Eye (tissue), 1 donor: ENCODE measurements at places on chromosomes 7 and 10.

GRCh38 chr10:133457100-133457841 lies 3.5 kb downstream of the SCART1 start:
- no peak for DNase-seq

- no peak for DNase-seq
Observed at GRCh38 chr7:151038951-151039849, 9.1 kb upstream of the ASIC3 start.

DNA sequence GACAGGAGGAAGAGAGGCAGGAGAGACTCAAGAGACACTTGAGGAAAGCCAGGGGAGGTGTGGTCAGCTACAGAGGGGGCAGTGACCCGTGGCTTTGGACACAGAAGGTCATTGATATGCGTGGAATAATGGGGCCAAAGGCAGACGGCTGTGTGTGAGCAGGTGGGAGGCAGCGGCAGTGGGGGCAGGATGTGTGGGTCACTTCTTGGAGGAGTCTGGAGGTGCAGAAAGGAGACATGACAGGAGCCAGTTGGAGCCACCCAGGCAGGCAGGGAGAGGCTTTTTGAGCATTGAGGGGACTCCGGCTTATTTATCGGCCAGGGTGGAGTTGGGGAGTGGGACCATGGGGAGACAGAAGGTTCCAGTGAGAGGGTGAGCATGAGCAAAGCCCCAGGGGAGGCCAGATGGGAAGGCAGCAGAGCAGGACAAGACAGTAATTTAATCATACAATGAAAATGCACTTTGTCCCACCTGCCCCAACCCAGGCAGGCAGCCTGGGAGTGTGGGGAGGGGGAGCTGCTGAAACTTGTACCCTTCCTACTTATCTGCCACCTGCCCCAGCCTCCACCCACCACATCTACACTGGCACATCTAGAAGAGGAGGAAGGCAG lies 5.0 kb downstream of the LDB3 start:
- DNase-seq = peak; percentile 62

- DNase-seq = peak; percentile 29
Observed at GRCh38 chr10:114266521-114266920, 27.5 kb downstream of the VWA2 start.

DNA sequence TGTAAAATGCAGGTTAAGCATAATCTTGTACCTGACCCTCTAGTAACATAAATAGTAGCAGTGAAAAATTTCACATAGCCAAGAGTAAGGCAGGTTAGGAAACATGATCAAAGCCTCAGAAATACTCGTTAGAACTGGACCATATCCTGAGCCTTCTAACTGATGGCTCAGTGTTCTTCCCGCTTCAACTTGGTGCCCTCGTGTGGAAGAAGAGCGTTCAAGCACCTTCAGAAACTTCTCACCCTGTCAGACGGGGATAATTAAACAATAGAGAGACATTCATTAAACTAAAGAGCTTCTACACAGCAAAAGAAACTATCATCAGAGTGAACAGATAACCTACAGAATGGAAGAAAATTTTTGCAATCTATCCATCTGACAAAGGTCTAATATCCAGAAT lies 124.5 kb downstream of the MYOF start:
- DNase-seq = peak; percentile 72

DNA sequence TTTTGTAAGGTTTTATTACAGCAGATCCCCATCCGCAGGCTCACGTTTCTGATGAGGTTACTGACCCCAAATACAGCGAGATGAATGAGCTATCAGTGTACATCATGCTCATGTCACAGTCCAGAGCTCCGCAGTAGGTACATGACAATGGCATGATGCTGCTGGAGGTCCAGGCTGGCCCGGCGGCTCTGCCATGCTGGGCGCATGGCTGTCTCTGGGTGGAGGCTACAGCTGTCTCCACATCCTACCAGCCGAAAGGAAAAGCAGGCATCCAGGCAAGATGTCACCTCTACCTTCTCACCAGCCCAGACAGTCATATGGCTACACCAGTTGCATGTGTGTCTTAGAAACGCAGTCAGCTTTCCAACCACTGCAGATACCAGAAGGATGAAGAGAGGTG lies 90.9 kb upstream of the RNF32 start:
- DNase-seq = no peak

DNA sequence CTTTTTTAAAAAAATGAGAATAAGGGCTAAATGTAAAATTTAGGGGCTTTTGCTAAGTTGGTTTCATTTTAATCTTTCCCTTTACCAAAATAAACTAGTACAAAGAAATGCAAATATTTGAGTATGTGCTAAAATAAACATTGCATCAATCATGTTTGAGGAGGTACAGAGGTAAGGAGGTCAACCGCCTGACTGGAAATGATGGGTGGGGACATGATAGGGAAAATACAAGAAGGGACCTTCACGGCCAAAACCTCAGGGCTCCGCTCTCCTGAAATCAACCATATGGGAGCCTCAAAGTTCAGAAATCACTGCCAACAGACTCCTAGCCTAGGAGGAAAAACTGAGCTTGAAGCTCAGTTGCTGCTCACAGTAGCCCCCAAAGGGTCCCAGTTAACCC lies 207.6 kb downstream of the AHR start:
- no peak for DNase-seq

DNA sequence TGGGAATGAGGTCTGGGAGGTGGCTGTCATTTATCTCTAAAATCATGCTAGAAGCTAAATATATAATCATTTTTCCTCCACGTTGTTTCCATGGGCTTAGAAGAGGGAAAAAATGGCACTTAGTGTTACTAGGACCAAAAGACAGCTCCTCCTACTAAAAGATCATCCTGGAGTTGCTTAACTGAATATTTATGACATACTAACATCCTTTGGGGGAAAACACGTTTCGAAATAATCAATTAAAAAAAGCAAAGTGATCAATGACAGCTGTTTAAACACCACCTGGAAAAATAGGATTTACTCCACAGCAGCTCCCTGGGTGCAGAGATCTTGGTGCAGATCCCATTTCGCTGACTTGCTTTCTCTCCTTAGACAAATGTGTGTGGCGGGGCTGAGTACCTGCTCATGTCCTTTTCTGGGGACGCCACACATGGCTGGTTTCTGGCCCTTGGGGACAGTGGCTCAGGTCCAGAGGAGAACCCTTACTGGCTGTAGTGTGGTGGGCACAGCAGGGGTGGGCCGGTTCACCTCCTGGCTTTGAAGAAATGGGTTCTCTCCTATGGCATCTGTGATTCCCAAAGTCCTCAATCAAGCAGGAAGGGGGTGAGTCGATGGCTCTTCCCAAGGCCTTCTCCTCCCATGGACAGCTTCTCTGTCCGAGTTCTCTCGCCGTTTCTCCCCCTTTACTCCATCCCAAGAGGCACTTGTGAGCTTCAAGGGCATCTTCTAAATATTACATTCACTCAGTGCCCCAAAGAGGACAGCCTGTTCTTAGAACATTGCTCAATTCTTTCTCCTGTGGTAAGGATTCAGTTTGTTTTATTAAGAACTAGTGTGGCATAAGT lies 156.4 kb upstream of the KLF14 start:
- no peak for DNase-seq

DNA sequence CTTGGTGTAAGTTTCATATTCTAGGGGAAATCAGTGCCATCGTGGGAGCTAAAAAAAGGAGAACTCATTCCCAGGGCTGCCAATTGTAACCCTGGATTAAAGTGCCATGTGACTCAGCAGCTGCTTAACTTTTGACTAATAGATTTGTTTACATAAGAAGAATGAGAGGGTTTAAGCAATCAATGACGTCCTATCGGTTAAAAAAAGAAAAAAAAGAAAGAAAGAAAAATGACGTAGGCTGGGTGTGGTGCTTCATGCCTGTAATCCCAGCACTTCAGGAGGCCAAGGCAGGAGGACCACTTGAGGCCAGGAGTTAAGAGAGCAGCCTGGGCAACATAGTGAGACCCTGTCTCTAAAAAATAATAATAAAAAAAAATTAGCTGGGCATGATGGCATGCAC lies 116.2 kb upstream of the AFAP1L2 start:
- DNase-seq = no peak

- DNase-seq = no peak
Observed at GRCh38 chr10:99761365-99761764, 21.1 kb upstream of the ABCC2 start.

DNA sequence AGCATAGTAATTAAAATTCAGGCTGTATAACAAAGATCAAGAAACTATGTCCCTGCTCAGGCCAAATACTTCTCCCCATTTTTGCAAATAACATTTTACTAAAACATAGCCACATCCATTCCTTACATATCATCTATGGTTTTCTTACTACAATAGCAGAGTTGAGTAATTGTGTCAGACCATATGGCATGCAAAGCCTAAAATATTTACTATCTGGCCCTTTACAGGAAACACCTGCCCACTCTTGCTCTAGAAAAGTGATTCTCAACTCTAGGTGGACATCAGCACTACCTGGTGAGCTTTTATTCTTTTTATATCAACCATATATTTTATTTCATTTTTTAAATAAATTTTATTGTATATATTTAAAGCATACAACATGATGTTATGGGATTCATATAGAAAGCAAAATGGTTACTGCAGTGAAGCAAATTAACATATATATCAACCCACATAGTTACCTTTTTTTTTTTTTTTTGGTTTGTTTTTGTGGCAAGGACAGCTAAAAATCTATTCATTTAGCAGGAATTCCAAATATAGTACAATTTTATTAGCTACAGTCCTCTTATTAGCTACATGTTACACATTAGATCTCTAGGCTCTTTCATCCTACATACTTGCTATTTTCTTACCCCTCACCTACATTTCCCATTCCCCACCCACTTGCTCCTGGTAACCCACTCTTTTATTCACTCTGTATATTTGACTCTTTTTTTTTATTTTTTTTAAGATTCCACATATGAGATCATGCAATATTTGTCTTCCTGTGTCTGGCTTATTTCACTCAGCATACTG lies 19.6 kb downstream of the ABI1 start:
- no peak for DNase-seq

DNA sequence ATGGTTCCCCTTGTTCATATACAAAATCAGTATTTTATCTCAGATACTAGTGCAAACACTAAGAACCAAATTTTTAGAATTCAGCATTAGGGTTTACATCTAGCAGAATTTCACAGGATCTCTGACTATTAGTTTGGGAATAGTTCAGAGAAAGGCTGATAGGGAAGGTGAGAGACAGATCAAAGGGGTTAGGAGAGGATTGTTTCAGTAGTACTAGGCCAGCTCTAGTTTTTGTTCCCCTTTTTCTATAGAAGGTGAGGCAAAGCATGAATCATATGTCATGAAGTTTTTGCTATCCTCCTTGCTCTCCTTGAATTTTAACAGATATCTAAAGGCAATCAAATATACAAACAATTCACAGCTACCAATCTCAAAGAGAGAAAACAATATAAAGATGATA lies 26.1 kb upstream of the CTNNA3 start:
- no peak for DNase-seq

- DNase-seq = no peak
Observed at GRCh38 chr10:49593998-49594397, 16.1 kb upstream of the SLC18A3 start.

DNA sequence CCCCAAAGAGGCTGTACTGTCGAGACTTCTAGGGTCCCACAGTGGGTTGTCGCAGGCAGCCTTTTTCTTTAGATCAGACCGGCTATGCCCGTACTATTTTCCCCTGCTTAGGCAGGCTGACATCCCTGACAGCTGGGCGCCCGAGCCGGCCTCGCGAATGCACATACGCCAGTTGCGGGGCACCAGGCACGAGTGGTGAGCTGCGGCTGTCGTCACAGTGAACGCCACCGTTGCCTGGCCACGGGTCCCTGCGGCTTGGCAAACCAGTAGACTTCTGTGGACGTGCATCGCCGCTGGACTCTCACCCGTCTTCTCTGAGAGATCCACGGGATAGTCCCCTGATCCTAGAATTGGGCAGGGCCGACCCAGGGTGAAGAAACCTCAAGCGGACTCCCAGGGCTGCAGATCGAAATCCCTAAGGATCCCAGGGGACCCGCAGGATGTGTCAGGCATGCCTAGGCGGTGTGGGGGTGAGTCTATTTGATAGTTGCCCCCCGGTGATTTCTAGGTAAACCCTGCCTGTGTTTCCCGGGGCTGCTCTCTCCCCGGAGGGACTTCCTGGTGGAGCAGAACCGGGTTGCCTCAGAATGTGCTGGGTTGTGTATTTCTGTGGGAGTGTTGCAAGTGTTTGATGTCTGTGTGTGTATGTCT lies 33.0 kb upstream of the ZNF273 start:
- DNase-seq = no peak

DNA sequence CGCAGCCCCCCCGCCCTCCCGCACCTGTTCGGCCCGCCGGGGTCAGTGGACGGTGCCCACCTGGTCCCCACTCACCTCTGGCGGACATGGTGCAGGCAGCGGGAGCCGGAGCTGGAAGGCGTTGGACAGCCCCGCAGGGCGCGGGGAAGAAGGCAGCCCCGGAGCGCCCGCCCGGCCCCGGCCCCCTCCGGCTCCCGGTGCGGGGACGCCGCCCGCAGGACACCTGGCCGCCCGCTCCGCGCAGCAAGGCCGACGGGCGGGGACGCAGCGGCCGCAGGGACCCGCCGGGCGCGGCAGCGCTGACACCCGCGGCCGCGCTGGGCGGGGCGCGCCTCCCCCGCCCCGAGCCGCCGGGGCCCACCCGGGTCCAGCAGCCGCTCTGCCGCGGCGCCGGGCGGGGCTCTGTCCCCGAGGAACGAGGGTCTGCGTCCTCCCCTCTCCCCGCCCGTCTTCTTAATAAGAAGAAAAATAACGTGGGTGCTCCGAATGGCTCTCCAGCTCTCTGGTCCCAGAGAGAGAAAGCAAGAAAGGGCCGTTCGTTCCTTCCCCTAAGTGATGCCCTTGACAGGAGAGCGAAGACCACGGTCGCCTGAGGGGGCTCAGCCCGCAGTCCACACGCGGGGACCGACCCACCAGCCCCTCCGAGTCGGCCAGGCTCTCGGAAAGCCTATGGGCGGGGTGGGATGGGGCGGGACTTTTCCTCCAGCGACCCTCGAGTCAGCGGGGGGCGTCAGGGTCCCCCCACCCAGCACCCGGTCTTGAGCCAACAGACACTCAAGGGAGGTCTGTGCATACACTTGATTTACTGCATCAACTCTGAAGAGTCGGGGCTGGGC lies 53.4 kb upstream of the FHIP2A start:
- DNase-seq = peak; percentile 73

GRCh38 chr7:122046402-122046801 lies 97.6 kb downstream of the AASS start:
- no peak for DNase-seq
